Stimulated activated CD8-positive, alpha-beta memory T cell treated with anti-CD3 and anti-CD28 coated beads, Interleukin-7, amount 100 ng/mL, for 48 hours (primary cell): ENCODE measurements at places on chromosomes 3 and 15.

- DNase-seq: no peak
These were observed 189.9 kb downstream of the AKAP13 start for GRCh38 chr15:85570336-85570735.

DNA sequence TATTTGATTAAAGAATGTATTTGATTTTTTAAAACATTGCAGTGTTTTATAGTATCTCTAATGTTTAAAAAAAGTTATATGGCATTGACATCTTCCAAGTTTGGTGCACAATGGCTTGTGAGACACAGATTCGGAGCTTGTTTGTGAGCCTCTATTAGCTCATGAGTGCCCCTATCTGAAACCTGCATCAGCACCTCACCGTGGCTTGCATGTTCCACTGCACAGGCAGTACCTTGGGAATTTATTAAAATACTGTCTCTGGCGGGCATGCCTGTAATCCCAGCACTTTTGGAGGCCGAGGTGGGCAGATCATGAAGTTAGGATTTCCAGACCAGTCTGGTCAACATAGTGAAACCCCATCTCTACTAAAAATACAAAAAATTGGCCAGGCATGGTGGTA lies 6.8 kb upstream of the RTP2 start:
- no peak for DNase-seq

GRCh38 chr15:71066983-71067382 lies 48.3 kb upstream of the THSD4 start:
- DNase-seq: no peak

- DNase-seq: no peak
These were observed 51.2 kb downstream of the LYSMD4 start for GRCh38 chr15:99681990-99682389.

- DNase-seq: no peak
These were observed 62.5 kb downstream of the POLQ start for GRCh38 chr3:121483290-121483689.

DNA sequence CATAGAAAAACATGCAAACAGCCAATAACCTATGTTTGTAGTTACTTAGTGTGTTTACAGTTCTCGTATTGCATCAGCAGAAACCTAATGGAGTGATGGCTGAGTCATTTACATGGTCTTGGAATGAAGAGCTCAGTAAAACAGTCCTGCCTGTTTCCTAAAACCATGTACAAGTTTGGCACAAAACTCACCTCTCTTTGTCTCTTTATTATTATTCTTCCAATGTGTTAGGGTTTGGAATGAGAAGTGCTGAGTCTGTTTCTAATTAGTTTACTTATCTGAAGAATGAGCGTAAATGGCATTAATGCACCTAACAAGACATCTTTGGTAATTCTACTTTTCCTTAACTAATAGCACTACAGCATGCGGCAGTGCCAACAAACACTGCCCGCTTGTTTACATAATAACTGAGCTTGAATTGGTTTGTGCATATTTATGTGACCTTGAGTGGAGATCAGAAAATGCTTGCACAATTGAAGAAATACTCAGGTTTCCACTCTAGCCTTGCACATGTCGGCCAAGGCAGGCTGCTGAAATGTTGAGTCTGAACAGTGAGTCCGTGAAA lies 385.4 kb upstream of the SEMA6D start:
- DNase-seq: no peak

DNA sequence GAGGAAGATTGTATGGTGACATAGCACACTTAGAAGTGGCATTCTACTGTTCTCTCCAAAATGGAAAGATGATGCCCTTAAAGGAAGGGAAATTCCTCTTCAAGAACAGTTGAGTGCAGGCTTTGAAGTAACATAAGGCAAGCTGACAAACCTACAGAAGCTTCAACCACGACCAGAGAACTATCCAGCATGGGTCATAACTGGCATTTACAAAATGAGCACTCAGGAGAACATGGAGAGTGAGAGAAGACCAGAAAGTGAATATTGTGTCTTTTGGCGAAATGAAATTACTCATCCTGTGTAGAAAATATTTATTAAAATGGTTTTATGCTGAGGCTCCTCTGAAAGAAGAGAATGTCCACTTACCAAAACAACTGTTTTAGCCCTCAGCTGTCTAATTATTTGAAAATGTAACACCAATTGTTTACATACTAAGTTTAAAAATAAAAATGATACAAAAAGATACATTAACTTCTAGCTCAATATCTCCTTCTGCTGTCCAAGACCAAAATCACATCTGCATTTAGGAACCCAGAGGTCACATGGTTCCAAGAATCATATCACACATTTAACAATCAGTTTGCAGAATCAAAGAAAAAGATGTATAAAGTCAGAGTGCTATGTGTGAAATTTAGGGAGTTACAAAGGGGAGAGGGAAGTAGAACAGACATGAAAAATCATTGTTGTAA lies 216.9 kb downstream of the ATP8B4 start:
- no peak for DNase-seq

DNA sequence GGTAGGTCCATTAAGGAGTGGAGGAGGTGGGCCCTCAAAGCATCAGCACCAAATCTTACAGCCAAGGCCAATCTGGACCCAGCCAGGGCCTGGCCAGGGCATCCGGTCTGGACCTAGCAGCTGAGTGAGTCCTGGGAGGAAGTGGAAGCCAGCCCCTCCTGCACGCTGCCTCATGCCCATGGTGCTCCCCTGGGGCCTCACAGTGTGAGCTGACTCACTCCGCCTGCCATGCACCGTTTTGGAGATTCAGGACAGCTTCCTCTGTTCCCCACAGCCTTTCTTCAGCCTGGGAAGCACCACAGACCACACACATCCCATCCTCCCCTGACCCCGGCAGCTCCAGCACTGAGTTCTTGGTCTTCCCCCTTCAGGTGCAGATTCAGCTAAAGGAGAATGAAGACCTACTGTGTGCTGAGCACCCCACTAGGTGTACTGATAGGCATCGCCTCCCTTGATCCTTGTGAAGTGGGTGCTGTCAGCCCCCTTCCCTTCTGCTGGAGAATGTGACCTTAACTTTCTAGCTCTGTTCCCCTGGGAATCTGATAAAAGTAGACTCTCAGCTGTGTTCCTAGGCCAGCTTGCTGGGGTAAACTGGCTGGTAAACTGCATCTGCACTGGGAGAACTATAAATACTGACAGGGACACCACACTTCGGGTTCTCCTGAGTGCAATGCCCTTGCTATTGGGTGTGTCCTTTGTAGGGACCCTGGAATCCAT lies 36.8 kb upstream of the SEC13 start:
- no peak for DNase-seq

- no peak for DNase-seq
These were observed 35.9 kb downstream of the ASB7 start for GRCh38 chr15:100638177-100638730.

GRCh38 chr3:74527566-74527965 lies 86.9 kb downstream of the CNTN3 start:
- no peak for DNase-seq

GRCh38 chr3:123082370-123083065 lies 15.7 kb downstream of the PDIA5 start:
- no peak for DNase-seq

GRCh38 chr3:172606021-172606420 lies 82.8 kb upstream of the TNFSF10 start:
- no peak for DNase-seq

GRCh38 chr15:48017747-48018146 lies 103.0 kb upstream of the SLC24A5 start:
- no peak for DNase-seq

DNA sequence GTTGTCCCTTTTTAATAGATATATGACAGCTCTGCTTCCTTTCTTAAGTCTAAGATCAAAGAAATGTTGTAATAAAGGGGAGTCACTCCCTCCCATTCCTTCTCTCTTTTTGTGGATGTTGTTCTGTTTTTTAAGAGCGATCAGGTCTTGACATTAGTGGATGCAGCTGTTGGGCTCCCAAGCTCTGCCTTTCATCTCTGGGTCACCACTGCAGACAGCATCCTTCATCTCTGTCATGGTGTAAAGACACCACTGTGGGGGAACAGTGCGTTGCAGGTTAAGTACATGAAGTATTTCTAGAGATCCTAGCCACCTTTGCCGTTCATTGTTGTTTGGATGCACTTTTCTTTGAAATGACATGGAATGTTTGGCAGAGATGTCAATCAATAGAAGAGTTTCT lies 17.7 kb downstream of the FNDC3B start:
- DNase-seq: no peak

GRCh38 chr3:134381831-134382442 lies 7.7 kb upstream of the AMOTL2 start:
- DNase-seq: no peak

- no peak for DNase-seq
These were observed 157.5 kb upstream of the CHRM5 start for GRCh38 chr15:33810806-33811205.

GRCh38 chr3:33704891-33705290 lies 13.2 kb downstream of the CLASP2 start:
- DNase-seq: no peak

DNA sequence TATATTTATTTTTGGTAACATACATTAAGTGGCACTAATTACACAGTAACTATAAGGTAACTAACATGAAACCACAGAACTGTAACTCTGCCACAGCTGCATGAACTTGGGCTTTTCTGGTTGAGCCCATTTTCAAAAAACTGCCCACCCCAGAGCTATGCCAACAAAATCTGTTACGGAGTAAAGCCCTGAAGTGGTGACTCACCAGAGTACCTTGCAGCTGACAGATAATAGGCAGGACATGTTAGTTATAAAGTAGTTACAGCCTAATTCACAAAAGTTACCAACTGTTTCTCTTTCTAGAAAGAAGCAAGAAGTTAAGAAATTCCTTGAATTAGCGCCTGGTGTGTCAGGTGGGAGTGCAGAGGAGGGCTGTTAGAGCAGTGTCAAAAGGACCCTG lies 1.5 kb upstream of the GPX1 start:
- DNase-seq: no peak

GRCh38 chr15:66145726-66146182 lies 107.8 kb downstream of the MEGF11 start:
- DNase-seq: no peak

- no peak for DNase-seq
These were observed 254.3 kb downstream of the SHQ1 start for GRCh38 chr3:72593881-72594397.

DNA sequence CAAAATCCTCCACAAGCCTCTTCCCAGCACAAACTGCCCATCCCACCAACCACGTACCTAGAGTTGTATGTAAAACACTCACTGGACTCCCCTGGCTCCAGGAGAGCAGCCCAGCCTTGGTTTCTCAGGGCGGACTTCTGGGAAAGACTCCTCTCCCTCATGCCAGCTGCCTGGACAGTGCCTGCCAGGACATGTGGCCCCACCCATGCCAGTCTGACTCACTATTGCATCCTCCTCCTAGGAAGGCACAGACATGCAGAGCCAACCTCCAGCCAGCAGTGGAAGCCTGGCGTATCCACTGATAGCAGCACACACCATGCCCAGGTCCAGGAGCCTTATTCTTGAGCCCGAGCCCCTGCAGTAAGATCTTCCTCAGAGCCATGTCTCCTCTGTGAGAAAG lies 8.6 kb downstream of the PKM start:
- no peak for DNase-seq

DNA sequence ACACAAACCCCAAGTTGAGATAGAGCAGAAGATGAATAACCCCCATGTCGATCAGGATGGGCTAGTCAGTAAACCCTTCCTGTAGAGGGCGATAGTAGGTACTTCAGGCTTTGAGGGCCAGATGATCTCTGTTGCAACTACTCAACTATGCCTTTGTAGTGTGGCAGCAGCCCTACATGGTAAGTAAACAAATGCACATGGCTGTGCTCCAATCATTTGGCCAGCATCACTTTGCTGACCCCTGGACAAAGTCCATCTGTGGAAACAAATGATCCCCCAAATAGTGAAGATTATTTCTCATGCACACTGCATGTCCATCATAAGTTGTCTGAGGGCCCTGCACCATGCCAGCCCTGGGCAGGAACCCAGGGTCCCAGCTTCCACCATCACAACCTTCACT lies 402.2 kb upstream of the PROK2 start:
- no peak for DNase-seq

- no peak for DNase-seq
These were observed 77.1 kb upstream of the PRTG start for GRCh38 chr15:55820043-55820442.

GRCh38 chr15:64507845-64508244 lies 47.5 kb downstream of the ZNF609 start:
- DNase-seq: no peak
